Chondrocyte (in vitro differentiated cells): ENCODE measurements at places on chromosomes 5 and 9.
A peak's percentile ranks its signal among the peaks of the same experiment; 100 is the strongest.

- no peaks in the 10 kb centered on the region for H3K27me3 ChIP-seq
- H3K4me3 ChIP-seq: peak overlapping the region; percentile 77
- peaks cover 3% of the 10 kb centered on the region for H3K36me3 ChIP-seq
- DNase-seq: peak; percentile 67
Measured at GRCh38 chr9:127915801-127916719, 781 bp downstream of the ST6GALNAC4 start.

- H3K4me1 ChIP-seq: peaks cover 9% of the 10 kb centered on the region
- no peaks in the 10 kb centered on the region for H3K36me3 ChIP-seq
- no peak overlapping the region for H3K27ac ChIP-seq
- DNase-seq: no peak
Measured at GRCh38 chr5:181138258-181138657, 7.3 kb upstream of the OR2V1 start.

DNA sequence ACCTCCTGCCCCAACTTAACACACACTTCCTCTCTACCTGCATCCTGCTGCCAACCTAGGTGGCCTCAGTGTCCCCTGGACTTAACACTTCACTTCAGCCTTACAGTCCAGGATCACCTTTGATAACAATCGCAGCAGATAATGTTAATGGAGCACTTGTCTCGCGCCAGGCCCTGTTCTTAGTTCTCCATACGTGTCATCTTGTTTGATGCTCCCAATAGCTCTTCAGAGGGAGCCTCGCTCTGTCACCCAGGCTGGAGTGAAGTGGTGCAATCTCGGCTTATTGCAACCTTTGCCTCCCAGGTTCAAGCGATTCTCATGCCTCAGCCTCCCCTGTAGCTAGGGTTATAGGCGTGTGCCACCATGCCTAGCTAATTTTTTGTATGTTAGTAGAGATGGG lies 62.7 kb upstream of the SHB start:
- H3K27ac ChIP-seq: no peak overlapping the region
- peaks cover 14% of the 10 kb centered on the region for H3K27me3 ChIP-seq
- no peaks in the 10 kb centered on the region for H3K36me3 ChIP-seq
- H3K4me3 ChIP-seq: no peak overlapping the region
- no peaks in the 10 kb centered on the region for H3K4me1 ChIP-seq

DNA sequence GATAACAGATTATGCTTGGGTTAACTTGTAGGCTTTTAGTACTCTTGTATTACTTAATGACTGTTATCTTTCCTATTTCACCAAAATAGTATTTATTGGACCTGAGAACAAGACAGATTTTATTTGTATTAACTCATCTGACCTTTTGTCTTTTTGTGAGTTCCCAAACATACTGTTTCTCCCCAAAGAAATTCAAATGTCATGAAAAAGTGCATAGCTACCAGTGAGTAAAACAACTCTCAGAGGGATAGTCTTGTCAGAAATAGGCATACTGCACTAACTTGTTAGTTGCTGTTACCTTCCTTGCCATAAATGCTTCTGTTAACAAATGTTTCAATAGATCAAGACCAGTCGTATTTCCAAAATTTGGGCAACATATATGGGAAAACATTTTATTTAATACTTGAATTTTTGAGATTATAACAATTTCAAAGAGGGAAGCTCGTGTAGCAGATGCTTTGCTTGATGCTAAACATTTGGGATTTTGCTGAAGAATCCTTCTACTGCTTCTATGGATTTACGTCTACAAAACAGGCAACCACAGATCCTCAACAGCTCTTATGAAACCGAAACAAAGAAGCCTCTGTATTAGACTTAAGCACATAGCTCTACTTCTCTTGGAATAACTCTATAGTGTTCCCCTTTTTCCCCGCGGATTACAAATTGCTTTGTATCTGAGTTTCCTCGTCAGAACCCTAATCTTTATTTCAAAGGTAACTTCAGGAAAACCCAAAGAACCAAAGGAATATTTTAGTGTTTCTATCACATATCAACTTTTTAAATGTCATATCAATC lies 248.8 kb downstream of the MCTP1 start:
- H3K27ac ChIP-seq: no peak overlapping the region
- H3K36me3 ChIP-seq: peaks cover 6% of the 10 kb centered on the region
- no peak for DNase-seq
- peaks cover 6% of the 10 kb centered on the region for H3K4me1 ChIP-seq

DNA sequence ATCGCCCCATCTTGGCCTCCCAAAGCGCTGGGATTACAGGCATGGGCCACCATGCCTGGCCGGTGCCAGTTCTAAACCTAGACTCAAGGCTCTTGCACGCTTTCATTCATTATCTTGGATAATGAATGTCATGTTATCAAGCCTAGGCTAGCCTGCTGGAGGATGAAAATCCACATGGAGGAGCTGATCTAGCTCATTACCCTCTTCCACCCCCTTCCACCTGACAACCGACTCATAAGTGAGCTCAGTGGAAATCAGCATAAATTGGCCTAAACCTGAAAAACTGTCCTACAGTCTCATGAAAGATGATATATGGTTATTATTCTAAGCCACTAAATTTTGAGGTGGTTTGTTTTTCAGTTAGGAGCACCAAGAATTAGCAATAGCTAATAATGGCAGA lies 3.6 kb upstream of the TGFBR1 start:
- no peak for DNase-seq
- H3K27me3 ChIP-seq: peaks cover 4% of the 10 kb centered on the region
- H3K36me3 ChIP-seq: no peaks in the 10 kb centered on the region

- H3K27me3 ChIP-seq: no peaks in the 10 kb centered on the region
- H3K4me3 ChIP-seq: no peak overlapping the region
- no peaks in the 10 kb centered on the region for H3K36me3 ChIP-seq
- no peak for DNase-seq
Measured at GRCh38 chr9:80931163-80931562, 758.2 kb downstream of the TLE1 start.

DNA sequence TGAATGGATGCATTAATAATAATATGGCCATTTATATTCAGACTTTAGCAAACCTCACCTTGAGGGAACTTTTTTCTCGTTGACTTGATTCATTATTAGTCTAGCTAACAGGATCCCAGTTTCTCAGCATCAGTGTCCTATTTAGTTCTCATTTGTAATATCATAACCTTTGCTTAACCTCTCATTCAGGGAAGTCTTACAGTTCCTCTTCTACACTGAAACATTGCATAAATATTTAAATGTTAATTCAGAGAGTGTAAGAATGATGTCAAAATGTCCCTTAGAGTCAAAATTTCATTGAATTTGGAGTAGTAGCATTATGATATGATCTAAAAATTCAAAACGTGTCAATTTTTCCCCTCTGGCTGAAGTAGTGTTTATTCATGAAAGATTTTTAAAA lies 650.1 kb downstream of the EFNA5 start:
- peaks cover 24% of the 10 kb centered on the region for H3K4me1 ChIP-seq
- no peaks in the 10 kb centered on the region for H3K36me3 ChIP-seq
- H3K27me3 ChIP-seq: no peaks in the 10 kb centered on the region
- H3K27ac ChIP-seq: no peak overlapping the region
- DNase-seq: no peak

DNA sequence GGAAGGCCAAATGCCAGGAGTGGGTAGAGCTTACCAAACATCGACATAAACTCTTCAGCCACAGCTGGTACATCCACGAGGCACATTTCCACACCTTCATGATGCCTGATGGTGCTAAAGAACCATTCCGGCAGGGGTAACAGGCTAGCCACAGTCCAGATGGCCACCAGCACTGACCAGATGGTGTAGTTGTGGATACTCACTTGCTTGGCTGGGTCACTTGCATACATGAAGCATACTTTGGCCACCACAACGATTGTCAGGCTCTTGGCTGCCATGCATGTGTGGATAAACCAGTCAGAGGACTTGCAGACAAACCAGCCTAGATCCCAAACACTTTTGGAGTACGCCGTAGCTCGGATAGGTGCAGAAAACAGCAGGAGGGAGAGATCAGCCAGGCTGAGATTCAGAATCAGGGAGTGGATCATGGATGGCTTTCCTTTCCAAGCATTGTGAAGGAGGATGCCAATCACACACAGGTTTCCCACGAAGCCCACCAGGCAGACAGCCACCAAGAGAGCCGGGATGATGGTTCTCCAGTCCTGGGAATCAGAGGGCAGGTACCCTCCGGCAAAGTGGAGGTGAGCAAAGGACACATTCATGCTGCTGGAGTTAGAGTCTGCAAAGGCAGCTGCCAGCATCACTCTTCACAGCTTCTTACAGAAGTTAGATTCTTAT lies 378 bp downstream of the GPR151 start:
- no peak for DNase-seq
- no peaks in the 10 kb centered on the region for H3K27me3 ChIP-seq
- no peak overlapping the region for H3K4me3 ChIP-seq
- H3K27ac ChIP-seq: no peak overlapping the region

- no peak for DNase-seq
- peaks cover 19% of the 10 kb centered on the region for H3K27me3 ChIP-seq
- H3K4me1 ChIP-seq: no peaks in the 10 kb centered on the region
- H3K27ac ChIP-seq: no peak overlapping the region
- H3K4me3 ChIP-seq: no peak overlapping the region
Measured at GRCh38 chr5:50856401-50857119, 190.1 kb downstream of the PARP8 start.

- no peak overlapping the region for H3K4me3 ChIP-seq
- no peak for DNase-seq
- H3K27ac ChIP-seq: no peak overlapping the region
- H3K27me3 ChIP-seq: peaks cover 4% of the 10 kb centered on the region
- no peaks in the 10 kb centered on the region for H3K36me3 ChIP-seq
Measured at GRCh38 chr5:12691330-12691729, 787.1 kb upstream of the CTNND2 start.

DNA sequence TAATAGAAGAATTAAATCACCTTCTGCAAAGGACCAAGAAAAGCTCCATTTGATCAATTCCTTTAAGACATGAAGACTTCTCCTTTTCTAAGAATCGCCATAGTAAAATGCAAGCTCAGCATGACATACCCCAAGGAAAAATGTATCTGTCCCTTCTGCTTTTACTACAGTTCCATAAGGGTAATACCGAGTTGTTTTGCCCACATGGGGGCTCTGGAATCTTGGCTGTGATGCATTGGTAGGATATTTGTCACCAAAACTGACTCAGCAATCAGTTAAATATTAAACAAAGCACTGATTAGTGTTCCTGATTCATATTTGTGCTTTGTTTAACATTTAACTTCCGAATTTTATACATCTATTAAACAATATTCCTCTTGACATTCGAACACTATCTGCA lies 24.3 kb upstream of the KCNIP1 start:
- no peaks in the 10 kb centered on the region for H3K36me3 ChIP-seq
- no peak for DNase-seq
- no peaks in the 10 kb centered on the region for H3K27me3 ChIP-seq
- peaks cover 39% of the 10 kb centered on the region for H3K4me1 ChIP-seq
- H3K4me3 ChIP-seq: no peak overlapping the region
- no peak overlapping the region for H3K27ac ChIP-seq

DNA sequence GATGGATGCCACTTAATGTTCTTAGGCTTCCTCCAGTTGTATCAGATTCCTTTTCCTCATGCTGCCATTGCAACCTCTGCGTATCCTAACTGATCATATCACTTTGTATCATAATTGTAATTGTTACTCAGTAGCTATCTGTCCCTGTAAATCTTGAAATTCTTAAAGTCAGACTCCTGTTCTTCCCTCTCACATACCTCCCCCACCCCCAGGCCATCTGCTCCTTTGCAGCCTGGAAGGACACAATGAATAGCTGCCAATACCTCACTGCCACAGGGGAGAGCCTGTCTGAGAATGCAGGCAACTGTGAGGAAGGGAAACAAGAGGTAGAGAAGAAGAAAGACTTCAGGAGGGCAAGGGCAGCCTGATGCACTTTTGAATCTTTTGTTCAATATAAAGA lies 228.5 kb downstream of the ENC1 start:
- H3K4me1 ChIP-seq: peaks cover 8% of the 10 kb centered on the region
- H3K27me3 ChIP-seq: no peaks in the 10 kb centered on the region
- DNase-seq: no peak
- no peak overlapping the region for H3K4me3 ChIP-seq
- no peak overlapping the region for H3K27ac ChIP-seq

DNA sequence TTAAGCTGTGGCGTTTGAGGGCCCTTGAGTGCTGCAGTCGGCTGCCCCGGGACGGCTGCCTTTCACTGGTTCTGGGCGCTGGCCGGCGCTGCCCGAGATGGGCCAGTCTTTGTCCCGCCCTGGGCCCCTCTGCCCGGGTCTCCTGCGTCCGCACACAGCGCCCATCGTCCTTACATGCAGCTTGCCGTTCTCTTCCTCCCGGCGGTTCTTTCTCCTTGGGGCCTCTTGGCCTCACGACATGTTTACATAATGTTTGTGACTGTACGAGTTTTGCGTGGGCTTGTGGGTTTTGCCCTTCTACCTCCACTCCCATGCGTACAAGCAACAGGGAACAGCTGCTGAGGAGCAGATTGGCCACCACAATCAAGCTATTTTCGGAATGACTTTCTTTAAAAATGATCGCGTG lies 618 bp downstream of the TNPO1 start:
- H3K27me3 ChIP-seq: no peaks in the 10 kb centered on the region
- peaks cover 37% of the 10 kb centered on the region for H3K4me1 ChIP-seq
- peak overlapping the region; percentile 99 for H3K27ac ChIP-seq
- DNase-seq: no peak
- peaks cover 2% of the 10 kb centered on the region for H3K36me3 ChIP-seq
- peak overlapping the region; percentile 94 for H3K4me3 ChIP-seq

GRCh38 chr9:127777368-127777980 lies 992 bp downstream of the SH2D3C start:
- no peak overlapping the region for H3K27ac ChIP-seq
- DNase-seq: no peak
- H3K4me3 ChIP-seq: no peak overlapping the region
- H3K36me3 ChIP-seq: no peaks in the 10 kb centered on the region
- peaks cover 10% of the 10 kb centered on the region for H3K4me1 ChIP-seq

- DNase-seq: no peak
- peaks cover 5% of the 10 kb centered on the region for H3K36me3 ChIP-seq
- peak overlapping the region; percentile 19 for H3K27ac ChIP-seq
- no peak overlapping the region for H3K4me3 ChIP-seq
- H3K4me1 ChIP-seq: peaks cover 62% of the 10 kb centered on the region
Measured at GRCh38 chr9:115715666-115716065, 437.9 kb upstream of the PAPPA start.

DNA sequence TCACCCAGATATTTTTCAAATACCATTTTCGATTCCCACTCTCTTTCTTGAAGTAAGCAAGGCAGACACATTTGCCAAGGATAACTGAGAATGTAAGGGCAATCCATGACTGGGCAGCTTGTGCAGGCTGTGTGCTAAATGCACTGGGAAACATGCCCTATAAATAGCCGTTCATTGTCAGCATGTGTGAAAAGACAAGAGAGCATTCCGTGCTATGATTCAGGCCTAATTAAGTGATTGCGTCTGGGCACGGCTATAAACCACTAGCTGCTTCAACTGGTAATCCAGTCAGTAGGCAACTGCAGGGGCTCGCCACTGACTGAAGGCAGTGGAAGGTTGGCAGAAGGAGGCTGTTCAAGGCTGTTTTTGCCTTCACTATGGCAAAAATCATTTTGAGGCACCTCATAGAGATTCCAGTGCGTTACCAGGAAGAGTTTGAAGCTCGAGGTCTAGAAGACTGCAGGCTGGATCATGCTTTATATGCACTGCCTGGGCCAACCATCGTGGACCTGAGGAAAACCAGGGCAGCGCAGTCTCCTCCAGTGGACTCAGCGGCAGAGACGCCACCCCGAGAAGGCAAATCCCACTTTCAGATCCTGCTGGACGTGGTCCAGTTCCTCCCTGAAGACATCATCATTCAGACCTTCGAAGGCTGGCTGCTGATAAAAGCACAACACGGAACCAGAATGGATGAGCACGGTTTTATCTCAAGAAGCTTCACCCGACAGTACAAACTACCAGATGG lies at the start of gene HSPB3:
HSPB3 (plus strand) TSS at position 287 of the 745 bp plus-strand sequence; CDS start at position 378, 91 bp downstream.
- DNase-seq: no peak
- H3K27me3 ChIP-seq: no peaks in the 10 kb centered on the region
- no peaks in the 10 kb centered on the region for H3K36me3 ChIP-seq
- peak within 1 kb of the TSS; percentile 39 for H3K4me3 ChIP-seq
- H3K27ac ChIP-seq: peak within 1 kb of the TSS; percentile 88
